ENCODE measurements at places on chromosomes 6 and 20.

DNA sequence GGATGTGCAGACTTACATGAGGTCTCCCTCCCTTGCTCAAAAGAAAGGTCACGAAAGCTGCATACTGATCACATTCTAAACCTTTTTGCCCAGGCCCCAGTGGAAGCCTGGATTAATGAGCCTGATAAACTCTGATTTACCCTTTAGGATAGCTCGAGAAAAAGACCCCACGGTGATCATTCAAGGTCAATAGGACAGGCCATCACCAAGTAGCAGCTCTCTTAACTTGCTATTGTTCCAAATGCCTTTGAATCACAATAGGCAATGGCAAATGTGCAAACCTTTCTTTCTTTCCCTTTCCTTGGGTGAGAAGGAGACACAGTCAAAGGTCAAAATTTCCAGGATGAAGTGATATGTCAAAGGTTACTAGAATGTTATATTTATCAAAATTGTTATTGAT is 327.3 kb downstream of the HDGFL1 start:
- DNase-seq: no peak

DNA sequence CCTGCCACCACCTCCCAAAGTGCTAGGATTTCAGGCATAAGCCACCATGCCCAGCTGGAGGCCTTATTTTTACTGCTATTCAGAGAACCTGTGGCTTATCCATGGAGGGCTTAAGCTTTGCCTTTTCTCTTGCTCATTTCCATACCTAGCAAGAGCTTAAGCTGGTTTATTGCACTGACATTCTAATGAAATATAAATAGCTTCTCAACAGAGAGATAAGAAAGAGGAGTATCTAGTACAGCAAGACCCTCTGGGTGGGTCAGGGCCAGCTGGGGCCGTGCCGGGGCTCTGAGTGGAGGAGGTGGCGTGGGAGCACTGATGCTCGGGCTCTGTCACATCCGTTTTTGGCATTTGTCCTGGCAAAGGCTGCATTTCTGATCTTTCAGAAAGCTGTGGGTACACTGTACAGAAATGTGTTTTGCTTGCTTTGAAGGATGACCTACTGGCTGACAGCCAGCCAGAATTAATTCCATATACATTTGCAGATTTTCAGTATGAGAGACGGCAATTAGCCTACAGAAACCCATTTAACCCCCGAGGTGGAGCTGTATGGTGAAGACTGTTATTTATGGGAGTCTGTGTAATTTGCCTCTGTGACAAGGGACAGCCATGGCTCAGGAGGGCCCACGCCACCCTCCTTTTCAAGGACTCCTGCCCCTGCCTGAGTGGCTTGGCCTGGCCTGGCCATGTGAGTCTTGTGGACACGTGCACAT is 181.6 kb upstream of the AKAP12 start:
- no peak for DNase-seq

GRCh38 chr6:119147101-119148053 is 68.9 kb upstream of the FAM184A start:
- peak; percentile 68 for DNase-seq

DNA sequence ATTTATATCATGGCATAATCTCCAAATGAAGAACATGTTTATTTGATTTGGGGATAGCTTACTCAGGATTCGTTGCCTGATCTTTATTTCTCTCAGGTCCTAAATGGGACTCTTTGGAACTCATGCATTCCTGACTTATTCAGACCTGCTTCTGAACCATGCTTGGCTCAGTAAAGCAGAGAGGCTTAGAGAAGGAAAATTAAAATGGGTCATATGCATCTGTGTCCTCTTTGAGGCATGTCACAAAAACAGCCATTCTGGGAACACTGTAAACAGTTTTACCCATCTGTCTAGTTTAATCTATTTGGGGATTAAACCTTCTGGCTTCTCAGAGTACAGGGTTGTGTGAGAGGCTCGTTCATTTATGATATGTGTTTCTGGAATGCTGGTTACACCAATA is 1017.3 kb downstream of the KIF16B start:
- DNase-seq: no peak

GRCh38 chr20:50992733-50993457 is 30.0 kb downstream of the KCNG1 start:
- peak; percentile 61 for DNase-seq

- DNase-seq: no peak
Measured at GRCh38 chr20:44395461-44396340, 40.2 kb downstream of the HNF4A start.

- DNase-seq: no peak
Measured at GRCh38 chr6:47298475-47298874, 11.2 kb downstream of the TNFRSF21 start.

DNA sequence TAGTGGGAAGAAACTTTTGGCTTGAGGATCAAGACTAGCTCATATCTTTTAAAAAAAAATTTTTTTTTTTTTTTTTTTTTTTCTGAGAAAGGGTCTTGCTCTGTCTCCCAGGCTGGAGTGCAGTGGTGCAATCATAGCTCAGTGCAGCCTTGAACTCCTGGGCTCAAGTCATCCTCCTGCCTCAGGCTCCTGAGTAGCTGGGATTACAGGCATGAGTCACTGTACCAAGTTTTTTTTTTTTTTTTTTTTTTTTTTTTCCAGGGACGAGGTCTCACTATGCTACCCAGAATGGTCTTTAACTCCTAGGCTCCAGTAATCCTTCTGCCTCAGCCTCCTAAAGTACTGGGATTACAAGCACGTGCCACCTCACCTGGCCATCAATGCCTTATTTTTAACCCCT is 27.9 kb downstream of the GCLC start:
- DNase-seq: no peak

GRCh38 chr6:127717384-127717783 is 140.4 kb downstream of the C6orf58 start:
- no peak for DNase-seq

DNA sequence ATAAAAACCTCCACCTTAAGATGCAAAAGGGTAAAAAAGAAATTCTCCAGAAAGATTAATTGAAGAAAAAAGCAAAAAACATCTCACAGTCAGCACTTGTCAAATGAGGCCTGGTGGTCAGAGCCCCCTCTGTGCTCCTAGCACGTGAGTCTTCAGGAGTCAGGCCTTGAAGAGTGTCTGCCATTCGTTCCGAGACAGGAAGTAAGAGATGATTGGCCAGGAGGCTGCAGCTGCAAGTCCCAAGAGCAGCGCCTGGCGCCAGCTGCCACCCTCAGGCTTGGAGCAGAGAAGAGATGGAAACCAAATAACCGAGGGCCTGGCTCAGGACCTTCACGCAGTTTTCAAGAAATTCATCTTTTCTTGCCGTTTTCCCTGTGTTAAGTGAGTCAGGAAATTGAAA is 65.0 kb downstream of the FAM120B start:
- no peak for DNase-seq

- DNase-seq: no peak
Measured at GRCh38 chr6:72650081-72650745, 28.3 kb downstream of the KCNQ5 start.

DNA sequence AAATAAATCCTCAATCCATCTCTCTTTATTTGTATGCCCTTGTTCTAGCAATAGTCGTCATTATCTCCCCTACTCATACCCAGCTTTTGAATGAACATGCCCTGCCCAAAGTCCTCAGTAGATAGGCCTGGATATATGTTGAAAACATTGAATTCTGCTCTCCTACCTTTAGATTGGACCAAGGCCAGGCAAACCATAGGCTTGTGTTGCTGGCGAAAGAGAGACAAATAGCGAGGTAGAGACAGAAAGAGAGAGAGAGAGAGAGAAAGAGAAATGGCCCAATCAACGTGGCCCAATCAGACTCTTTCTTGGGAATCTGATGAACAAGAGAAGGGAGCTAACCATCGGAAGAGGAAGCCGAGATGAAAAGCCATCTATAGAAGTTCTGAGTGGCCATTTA is 45.2 kb downstream of the NEDD9 start:
- no peak for DNase-seq

GRCh38 chr6:158803733-158804143 is 15.4 kb downstream of the EZR start:
- DNase-seq: no peak

DNA sequence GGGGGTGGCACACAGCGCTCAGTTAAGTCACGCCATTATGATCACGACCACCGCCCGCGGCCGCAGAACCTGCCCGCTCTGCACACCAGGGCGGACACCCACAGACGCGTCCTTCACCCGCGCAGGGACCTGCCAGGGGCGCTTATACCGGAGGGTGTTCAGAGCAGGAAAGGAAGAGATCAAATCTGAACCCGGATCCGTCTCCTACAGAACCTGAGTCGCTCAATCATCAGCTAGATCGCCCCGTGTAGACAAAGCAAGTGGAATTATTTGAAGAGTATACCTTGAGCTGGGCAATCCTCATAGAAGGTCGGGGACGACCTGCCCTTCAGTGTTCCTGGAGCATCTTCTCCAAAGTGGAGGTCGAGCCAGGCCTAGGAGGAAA is 14.4 kb upstream of the ZNF217 start:
- no peak for DNase-seq

GRCh38 chr6:78251931-78252330 is 599.1 kb downstream of the MEI4 start:
- no peak for DNase-seq

DNA sequence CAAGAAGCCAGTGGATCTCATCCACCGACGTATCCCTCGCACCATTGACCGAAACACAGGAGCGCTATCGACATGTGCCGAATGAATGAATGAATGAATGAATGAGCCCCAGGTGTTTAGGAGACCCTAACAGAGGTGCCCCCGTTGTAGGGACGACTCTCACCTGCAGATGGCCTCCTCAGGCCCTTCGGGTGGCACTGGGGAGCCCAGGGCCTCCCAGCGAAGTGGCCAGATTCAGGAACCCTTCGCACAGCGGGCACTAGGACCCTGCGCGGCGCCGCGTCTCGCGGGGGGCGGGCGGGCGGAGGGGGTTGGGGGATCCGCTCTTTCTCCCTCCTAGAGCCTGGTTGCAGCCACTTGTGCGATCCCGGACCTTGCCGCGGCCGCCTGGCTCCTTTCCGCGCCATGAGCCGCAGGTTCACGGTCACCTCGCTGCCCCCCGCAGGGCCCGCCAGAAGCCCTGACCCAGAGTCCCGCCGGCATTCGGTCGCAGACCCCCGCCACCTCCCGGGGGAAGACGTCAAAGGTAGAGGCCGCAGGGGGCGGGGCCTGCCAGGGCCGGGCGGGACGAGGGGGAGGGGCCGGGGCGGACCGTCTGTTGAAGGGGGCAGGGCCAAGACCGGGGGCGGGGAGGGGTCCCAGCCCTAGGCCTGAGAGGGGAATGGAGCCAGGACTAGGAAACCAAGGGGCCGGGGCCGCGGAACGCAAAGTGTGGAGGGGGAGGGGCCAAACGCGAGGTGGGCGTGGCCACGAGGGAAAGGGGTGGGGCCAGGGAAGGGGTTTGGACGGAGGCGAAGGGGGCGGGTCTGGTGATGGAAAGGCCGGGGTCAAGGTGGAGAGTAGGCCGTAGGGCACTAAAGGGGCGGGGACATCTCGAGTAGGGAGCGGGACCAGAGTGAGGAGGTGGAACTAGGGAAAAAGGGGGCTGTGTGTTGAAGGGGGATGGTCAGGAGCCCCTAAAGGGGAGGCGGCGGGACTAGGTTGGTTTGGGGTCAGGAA is 7.4 kb upstream of the SLC12A5 start:
- DNase-seq: peak; percentile 40

- no peak for DNase-seq
Measured at GRCh38 chr6:120526576-120526975, 807.7 kb downstream of the TBC1D32 start.

DNA sequence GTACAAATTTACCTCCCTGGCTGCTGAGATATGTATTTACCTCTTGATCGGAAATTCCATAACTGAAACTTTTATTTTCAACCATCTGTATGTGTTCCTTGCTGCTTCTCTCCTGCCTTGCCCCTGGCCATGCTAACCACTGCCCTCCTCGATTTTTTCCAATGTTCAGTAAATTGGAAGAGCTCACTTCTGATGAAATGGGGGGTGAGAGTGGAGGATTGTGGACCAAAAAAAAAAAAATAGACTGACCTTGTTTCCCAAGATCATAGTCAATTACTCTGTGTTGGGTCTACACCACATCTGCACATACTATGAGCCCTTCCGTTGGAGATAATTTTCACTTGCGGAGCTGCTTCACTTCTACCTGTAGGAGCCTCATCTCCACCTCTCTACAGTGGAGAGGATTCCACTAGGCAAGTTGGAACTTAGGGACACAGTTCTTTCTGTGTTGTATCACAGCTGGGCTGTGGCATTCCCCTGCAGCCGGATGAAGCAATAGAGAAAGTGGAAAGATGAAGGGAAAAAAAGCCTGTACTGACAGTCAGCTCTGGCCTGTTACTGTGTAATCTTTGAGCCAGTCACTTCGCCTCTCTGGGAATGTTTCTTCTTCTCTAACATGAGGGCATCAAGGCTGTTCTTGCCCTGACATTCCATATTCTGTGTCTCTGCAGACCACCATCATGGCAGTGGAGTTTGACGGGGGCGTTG is 1.6 kb downstream of the PSMB9 start:
- no peak for DNase-seq

DNA sequence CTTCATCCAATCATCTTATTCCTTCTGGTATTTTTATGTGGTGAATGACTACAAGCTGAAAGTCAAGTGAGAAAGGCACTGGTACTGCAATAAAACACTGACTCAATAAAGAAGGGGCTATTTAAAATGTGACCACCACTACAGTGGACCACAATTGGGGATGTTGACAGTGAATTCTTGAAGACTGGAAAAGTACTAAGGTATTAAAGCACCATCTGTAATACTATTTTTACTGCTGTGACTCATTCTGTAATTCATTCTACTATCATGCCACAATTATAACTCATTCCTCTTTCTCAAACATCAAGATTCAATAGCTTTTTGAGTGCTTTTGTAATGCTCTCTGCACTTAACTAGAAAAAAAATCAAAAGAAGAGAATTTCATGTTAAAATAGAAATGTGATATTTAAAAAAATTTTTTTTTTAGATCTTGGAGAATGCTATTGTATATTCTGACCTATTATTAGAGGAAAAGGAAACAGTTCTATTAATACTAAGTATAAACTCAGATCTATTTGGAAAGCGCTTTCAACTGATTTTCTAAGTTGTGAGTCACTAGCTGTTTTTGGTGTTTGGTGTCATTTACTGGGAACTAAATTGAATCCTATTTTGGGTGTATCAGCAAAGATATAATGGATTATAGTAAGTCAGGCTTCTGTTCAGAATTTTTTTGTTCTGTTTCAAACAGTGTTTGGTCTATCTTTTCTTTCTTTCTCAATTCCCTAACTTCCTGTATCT is 104.7 kb upstream of the TMEM170B start:
- no peak for DNase-seq

DNA sequence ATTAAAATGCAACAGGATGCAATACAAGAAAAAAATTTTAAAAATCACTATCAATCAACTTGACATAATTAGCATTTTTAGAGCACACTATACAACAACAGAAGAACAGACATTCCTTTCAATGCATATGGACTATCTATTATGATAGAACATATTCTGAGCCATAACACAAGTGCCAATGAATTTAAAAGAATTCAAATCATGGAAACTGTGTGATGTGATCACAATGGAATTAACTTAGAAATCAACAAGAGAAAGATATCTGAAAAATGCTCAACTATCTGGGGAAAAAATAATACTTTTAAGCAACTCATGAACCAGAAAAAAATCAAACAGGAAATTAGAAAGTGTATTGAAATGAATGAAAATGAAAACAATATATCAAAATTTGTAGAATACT is 106.3 kb downstream of the ADTRP start:
- no peak for DNase-seq
